ENCODE measurements at places on chromosomes 3 and 15. TPM values are rescaled to one million over a fixed set of nuclear protein-coding genes. Genes with fewer than 3 reads are reported as not detected.

Gene GOLGA6L9
- 10.6 TPM for polyA plus RNA-seq

Gene GP9
- 1.7 TPM for polyA plus RNA-seq

Gene SKOR1
- 0.43 TPM for polyA plus RNA-seq

Gene ST8SIA2
- polyA plus RNA-seq = 5.0 TPM

Gene FAM174B
- polyA plus RNA-seq = 53.5 TPM

Gene PRR20G
- not detected for polyA plus RNA-seq

Gene CSK
- 49.6 TPM for polyA plus RNA-seq

Gene FMN1
- polyA plus RNA-seq = 9.4 TPM

Gene PLSCR2
- polyA plus RNA-seq = 0.95 TPM

Gene SOX14
- not detected for polyA plus RNA-seq

Gene CADPS
- polyA plus RNA-seq = 1.4 TPM

Gene MEIS2
- polyA plus RNA-seq = 32.6 TPM

Gene EHHADH
- polyA plus RNA-seq = 13.9 TPM

Gene TTLL3
- polyA plus RNA-seq = 85.6 TPM

Gene TAGLN3
- polyA plus RNA-seq = 3.2 TPM

Gene ERICH6
- 1.2 TPM for polyA plus RNA-seq

Gene KLF13
- polyA plus RNA-seq = 57.7 TPM

Gene SAXO2
- polyA plus RNA-seq = 7.6 TPM

Gene GCSAM
- 2.4 TPM for polyA plus RNA-seq

Gene ECT2
- 33.8 TPM for polyA plus RNA-seq

Gene P4HTM
- polyA plus RNA-seq = 25.9 TPM

Gene TP63
- 0.50 TPM for polyA plus RNA-seq

Gene PPP2R3A
- 15.3 TPM for polyA plus RNA-seq

Gene FBXW12
- polyA plus RNA-seq = 0.35 TPM

Gene FES
- 27.2 TPM for polyA plus RNA-seq

Gene OGG1
- polyA plus RNA-seq = 75.5 TPM

Gene GPR156
- 2.4 TPM for polyA plus RNA-seq

Gene BOC
- polyA plus RNA-seq = 28.4 TPM

Gene GHSR
- polyA plus RNA-seq = not detected

Gene ARPP21
- 6.4 TPM for polyA plus RNA-seq

Gene GOLGA6D
- polyA plus RNA-seq = 0.14 TPM

Gene CCDC13
- 2.9 TPM for polyA plus RNA-seq

Gene KIF23
- polyA plus RNA-seq = 70.2 TPM

Gene CSPG5
- 1.1 TPM for polyA plus RNA-seq

Gene MRAS
- polyA plus RNA-seq = 20.6 TPM

Gene UBA5
- 93.6 TPM for polyA plus RNA-seq

Gene PSTPIP1
- polyA plus RNA-seq = 2.7 TPM

Gene SEMA3B
- polyA plus RNA-seq = 31.5 TPM

Gene TERC
- polyA plus RNA-seq = 0.46 TPM

Gene SERINC4
- polyA plus RNA-seq = not detected

Gene MAP1A
- polyA plus RNA-seq = 8.5 TPM

Gene MESP2
- polyA plus RNA-seq = not detected

Gene MRPS25
- polyA plus RNA-seq = 59.5 TPM

Gene VPS13C
- polyA plus RNA-seq = 61.1 TPM

Gene FBXL2
- 33.5 TPM for polyA plus RNA-seq

Gene AADACL2
- not detected for polyA plus RNA-seq

Gene ALS2CL
- 9.4 TPM for polyA plus RNA-seq

Gene BNC1
- 1.4 TPM for polyA plus RNA-seq

Gene TRIM71
- polyA plus RNA-seq = 5.4 TPM

Gene CLRN1
- not detected for polyA plus RNA-seq

Gene RGMA
- polyA plus RNA-seq = 12.9 TPM

Gene CLDN18
- polyA plus RNA-seq = 59.9 TPM
